ENCODE measurements at places on chromosomes 11 and 22.

DNA sequence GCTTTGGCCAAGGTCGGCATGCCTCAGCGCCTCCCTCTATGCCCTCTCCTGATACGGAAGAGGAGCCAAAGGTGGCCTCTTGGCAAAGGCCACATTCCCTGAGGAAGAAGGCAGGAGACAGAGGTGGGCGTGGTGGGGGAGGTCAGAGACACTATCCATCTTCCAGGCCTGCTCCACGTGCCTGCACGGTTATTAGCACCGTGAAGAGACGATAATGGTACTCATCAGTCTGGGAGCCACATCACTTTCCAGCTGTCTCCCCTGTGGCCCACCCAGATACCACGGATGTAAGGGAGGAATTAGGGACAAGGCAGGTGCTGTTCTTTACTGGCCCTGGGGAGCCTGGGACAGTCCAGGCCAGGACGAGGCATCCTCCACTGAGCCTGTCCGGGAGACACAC lies 354.3 kb downstream of the MN1 start:
- DNase-seq = no peak

DNA sequence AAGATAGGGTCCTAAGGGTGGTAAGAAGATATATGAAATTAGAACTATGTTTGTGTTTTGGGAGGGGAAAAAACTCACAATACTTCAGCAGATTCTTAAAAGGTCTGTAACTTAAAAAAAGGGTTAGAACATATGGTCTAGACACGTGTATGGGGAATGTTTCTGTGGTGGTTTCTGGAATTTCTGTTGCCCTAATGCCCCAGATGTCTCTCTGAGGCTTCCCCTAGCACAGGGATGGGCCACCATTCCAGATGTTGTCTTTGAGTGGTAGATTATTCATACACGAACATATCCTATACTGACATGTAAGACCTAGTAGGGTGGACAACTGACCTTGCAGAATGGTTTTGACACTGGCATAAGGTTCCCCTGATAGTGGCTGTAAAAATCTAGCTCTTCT lies 26.2 kb downstream of the EHF start:
- no peak for DNase-seq

- DNase-seq = peak; percentile 62
These were observed 82.1 kb downstream of the PIWIL4 start for GRCh38 chr11:94649254-94649653.

GRCh38 chr22:20545681-20546521 lies 38.5 kb downstream of the MED15 start:
- DNase-seq = no peak

All from T47D (cell line).